ENCODE measurements at places on chromosomes 5 and 9. TPM values are rescaled to one million over a fixed set of nuclear protein-coding genes. Genes with fewer than 3 reads are reported as not detected.

Gene SLCO6A1
- polyA plus RNA-seq, result not detected

Gene CD74
- 1,292 TPM for polyA plus RNA-seq

Gene CCL28
- 0.59 TPM for polyA plus RNA-seq

Gene INSL4
- polyA plus RNA-seq, result not detected

Gene ZDHHC11B
- 2.9 TPM for polyA plus RNA-seq

Gene DEPDC1B
- polyA plus RNA-seq, result 0.42 TPM

Gene IFNA21
- not detected for polyA plus RNA-seq

Gene PCDHB13
- 1.3 TPM for polyA plus RNA-seq

Gene SUSD3
- polyA plus RNA-seq, result 42.5 TPM

Gene BHMT2
- 7.0 TPM for polyA plus RNA-seq
